Stimulated activated CD8-positive, alpha-beta memory T cell treated with anti-CD3 and anti-CD28 coated beads, Interleukin-15, amount 100 ng/mL, for 4 hours (primary cell): ENCODE measurements at places on chromosomes 13 and 19.

DNA sequence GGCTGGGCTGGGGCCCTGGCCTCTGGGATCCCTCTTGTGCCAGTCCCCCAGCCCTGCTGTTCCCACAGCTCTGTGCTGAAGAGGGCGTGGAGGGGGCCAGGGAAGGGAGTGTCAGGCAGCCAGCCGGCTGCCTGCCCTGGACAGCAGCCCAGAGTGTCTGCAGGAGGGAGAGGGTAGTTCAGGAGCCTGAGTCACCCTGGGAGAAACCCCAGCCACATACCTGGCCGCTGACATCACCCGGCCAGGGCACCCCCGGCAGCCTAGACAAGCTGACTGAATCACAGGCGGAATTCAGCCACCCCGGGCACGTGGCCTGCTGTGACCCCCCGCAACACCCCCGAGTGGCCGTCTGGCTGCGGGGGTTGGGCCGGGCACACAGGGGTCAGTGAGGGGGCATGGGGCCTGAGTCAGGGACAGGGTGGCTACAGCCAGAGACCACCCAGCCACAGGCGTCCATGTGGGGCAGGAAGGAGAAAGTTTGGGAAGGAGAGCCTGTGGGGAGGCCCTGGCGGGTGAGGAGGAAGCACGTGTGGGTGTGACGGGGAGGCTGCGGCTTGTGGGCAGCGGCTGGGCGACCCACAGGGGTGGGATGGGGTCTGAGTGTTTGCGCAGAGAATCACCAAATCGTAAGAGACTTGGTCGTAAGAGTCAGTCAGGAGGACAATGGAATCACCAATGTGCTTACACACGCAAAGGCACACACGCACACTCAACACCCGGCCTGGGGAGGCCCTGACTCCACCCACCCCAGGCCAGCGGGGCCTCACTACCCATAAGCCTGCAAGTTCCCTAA, 11.9 kb upstream of the FOSB start:
- peak; percentile 48 for DNase-seq

- DNase-seq = no peak
Observed at GRCh38 chr13:111129465-111130115, 14.5 kb downstream of the ARHGEF7 start.

DNA sequence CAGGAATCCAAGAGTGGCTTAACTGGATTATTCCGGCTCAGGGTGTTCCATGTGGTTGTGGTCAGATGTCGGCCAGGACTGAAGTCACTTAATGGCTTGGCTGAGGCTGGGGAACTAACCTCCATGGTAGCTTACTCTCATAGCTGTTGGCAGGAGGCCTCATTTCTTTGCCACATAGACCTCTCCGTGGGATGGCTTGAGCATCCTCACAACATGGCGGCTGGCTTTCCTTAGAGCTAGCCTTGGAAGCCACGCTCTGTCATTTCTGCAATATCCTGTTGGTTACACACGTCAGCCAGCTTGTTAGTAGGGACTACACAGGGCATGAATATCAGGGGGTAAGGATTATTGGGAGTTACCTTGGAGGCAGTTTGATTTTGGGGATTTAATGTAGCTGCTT, 5.1 kb downstream of the CRX start:
- DNase-seq = no peak

DNA sequence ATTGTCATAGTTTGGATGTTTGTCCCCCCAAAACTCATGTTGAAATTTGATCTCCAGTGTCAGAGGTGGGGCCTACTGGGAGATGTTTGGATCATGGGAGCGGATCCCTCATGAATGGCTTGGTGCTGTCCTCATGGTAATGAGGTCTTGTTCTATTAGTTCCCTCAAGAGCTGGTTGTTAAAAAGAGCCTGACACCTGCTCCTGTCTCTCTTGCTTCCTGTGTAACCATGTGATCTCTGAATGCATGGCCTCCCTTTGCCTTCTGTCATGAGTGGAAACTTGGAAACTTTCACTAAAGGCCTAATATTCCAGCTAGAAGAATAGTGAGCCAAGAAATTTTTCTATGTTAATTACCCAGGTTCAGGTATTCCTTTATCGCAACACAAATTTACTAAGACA, 311.4 kb upstream of the ATXN8OS start:
- no peak for DNase-seq

GRCh38 chr19:18170714-18171255, 2.8 kb upstream of the IFI30 start:
- DNase-seq = no peak

GRCh38 chr13:30009411-30009810, 159.0 kb upstream of the UBL3 start:
- no peak for DNase-seq

DNA sequence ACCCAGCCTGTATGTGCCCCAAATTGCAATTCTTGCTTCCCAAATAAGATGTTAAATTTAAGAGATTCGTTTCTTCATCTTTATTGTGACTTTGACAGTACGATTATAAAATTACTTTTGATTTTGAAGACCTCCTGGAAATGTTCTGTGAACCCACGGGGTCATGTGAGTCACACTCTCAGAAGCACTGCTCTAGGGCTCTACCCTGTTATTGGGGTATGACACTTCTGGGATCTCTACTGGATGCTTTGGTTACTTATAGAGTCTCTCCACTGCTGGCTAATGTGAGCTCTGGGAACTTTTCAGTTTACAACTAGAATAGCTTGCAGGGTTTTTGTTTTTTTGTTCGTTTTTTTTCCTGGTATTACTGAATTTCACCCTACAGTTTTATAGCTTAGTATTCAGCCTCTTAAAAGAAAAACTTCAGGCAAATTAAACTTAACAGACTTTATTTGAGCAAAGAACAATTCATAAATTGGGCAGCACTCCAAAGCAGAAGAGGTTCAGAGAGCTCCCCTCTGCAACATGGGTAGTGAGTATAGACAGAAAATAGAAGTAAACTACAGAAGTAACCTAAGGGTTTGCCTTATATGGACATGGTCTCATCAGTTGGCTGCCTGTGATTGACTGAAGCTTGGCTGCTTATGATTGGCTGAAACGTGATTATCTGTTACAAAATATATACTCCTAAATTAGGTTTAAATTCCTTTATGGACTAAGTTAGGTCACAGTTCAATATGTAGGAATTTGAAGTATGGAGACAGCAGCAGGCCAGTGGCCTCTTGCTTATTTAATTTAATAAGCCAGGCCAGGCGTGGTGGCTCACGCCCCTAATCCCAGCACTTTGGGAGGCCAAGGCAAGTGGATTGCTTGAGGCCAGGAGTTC, 28.5 kb upstream of the PSPC1 start:
- no peak for DNase-seq

DNA sequence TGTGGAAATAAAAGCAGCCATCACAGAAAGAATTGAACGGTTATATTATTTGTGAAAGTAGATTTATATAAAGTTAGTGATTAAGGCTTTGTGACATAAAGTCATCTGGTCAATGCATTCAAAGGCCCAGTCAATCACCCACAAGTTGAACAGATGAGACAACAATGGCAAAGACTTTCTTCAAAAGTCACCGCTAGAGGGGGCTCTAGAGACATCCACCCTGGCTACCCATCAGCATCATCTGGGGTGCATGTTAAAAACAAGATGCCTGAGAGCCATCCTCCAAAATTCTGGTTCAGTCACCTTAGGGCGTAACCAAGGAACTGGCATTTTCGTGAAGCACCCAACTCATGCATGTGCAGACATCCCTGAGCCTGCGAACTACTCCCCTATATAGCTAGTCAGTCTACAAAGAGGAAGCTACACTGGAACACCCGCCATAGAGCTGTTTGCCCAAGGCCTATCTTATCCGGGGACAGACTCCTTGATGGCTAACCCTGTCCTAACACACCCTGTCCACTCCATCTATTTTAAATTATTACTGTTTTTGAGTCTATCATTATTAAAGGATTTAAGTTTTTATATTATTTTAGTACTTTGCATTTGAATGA, 970.5 kb downstream of the UQCRFS1 start:
- DNase-seq = no peak

- DNase-seq = no peak
Observed at GRCh38 chr13:99289271-99289670, 17.9 kb downstream of the GPR183 start.

- no peak for DNase-seq
Observed at GRCh38 chr13:95438297-95438696, 114.2 kb upstream of the CLDN10 start.

- no peak for DNase-seq
Observed at GRCh38 chr13:113667771-113668490, 912 bp downstream of the GRK1 start.

- DNase-seq = no peak
Observed at GRCh38 chr19:42563352-42564210, 31.1 kb downstream of the CEACAM8 start.

GRCh38 chr13:31890946-31891345, 140.6 kb upstream of the FRY start:
- no peak for DNase-seq

DNA sequence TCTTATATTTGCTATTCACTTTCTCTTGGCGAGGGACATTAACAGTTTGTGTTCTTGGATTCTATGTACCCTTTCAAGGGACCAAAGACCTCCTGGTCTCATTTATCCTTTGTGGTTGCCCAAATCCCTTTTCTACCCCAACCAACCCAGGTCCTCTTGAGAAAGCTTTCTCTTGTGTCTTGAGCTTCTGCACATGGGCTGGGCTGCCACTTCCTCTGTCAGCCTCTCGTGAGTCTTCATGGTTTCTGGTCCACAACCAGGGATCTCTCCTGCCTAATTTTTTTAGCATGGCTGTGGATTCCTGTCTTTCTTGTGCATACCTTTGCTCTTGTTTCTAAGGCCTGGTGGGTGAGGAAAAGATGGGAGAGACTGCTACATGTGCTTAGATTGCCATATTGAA, 14.9 kb downstream of the TIMM13 start:
- no peak for DNase-seq

GRCh38 chr13:37457612-37458011, 141.0 kb downstream of the POSTN start:
- no peak for DNase-seq

DNA sequence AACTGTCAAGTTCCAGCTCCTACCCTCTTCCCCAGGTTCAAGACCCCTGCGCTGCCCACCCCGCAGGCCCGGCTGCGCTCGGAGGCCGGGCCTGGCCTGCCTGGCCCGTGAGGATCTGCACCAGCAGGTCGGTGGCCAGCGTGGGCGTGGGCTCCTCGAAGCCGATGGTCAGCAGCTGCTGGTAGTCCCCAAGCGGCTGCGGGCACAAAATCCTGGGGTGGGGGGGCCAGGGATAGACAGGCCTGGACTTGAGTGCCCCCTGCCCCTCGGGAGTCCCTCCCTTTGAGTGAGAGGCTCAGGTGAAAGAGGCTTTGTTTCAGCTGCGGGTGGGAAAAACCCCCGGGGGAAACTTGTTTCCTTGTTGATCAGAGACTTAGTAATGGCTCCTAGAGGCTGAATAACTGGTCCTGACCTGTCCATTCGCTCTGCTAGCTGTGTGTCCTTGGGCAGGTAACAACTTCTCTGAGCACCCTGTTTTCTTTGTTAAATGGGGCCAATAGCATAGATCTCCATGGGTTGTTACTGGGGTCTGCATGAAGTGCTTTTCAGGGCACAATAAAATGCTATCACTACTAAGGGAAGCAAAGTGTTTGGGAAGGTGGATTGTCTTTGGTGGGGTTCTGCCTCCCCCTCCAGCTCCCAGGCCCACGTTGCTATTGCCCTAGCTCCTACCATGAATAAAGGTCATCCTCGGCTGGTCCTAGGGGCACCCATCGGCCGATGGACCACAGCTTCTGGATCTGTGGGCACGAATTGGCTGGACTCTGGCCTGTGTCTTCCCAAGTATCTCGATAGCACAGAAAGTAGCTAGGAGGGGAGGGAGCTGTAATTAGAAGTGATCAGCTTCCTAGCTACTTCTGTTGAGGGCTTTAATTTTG, 3.5 kb downstream of the C19orf67 start:
- DNase-seq = no peak

DNA sequence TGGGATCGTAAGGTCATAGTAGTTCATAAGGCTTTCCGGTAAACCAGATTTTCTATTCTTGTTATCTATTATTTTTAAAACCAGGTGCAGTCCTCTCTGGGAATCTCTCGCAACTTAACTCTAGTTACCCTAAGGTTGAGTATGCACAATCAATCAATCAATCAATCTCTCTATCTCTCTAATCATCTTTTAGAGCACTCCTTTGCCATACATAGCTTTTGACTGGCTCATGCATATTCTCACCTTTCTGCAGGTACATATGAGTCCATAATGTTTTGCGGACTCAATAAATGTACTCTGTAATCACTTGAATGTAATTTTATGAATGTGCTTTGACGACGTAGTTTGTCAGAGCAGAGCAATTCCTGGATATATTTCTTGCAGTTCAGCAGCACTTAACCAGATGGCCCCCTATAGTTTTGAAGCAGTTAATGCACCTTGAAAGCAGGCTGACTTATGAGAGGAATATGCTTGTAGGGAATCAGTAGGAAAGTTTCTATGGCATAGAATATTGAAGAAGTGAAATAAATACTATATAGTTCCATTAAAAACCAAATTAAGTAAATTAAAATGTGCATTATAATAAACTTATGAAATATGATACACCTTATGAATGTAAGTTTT, 524.7 kb downstream of the GPC5 start:
- DNase-seq = no peak

DNA sequence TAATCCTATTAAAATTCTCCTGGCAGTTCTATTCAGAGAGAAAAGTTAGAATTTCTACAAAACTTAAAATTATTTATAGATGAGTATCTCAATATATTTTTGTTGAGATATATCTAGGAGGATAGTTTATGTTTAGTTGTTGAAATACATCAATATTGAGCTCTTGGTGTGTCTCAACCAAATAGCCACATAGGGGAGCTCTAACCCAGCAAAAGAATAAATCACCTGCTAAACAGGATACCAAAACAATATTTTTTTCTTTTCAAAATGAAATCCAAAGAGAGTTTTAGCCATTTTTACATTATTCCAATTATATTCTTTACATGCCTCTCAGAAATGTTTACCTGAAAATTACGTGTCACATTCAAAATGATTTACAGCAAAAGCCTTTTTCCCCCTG, 954.7 kb downstream of the SLITRK6 start:
- DNase-seq = no peak

- no peak for DNase-seq
Observed at GRCh38 chr13:46605825-46606554, 53.0 kb downstream of the LRCH1 start.

- DNase-seq = no peak
Observed at GRCh38 chr13:44133626-44134025, 240.0 kb upstream of the SERP2 start.

DNA sequence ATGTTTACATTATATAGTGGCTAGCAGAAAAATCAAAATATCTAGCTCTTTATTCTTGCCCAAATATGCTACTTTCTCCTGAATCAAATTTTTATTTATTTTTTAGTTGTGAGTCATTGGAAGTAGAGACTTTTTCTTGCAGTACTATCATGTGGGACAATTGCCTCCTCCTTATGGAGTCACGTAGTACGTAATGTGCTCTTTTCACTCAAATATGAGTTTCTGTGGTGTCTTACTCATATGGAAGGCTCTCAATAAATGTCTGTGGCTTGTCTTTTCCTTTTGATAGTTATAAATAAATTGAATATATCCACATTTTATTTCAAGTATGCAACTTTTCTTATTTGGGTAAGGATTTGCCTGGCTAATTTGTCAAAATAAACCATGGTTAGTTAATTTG, 1411.0 kb upstream of the SLC10A2 start:
- no peak for DNase-seq

- DNase-seq = no peak
Observed at GRCh38 chr19:12481781-12482508, 2.7 kb downstream of the ZNF709 start.
